ENCODE measurements at places on chromosomes 2 and 18.
A peak's percentile ranks its signal among the peaks of the same experiment; 100 is the strongest.

- no peaks in the 10 kb centered on the region for H3K27me3 ChIP-seq
Observed at GRCh38 chr18:42425025-42425424, 470.0 kb downstream of the PIK3C3 start.

DNA sequence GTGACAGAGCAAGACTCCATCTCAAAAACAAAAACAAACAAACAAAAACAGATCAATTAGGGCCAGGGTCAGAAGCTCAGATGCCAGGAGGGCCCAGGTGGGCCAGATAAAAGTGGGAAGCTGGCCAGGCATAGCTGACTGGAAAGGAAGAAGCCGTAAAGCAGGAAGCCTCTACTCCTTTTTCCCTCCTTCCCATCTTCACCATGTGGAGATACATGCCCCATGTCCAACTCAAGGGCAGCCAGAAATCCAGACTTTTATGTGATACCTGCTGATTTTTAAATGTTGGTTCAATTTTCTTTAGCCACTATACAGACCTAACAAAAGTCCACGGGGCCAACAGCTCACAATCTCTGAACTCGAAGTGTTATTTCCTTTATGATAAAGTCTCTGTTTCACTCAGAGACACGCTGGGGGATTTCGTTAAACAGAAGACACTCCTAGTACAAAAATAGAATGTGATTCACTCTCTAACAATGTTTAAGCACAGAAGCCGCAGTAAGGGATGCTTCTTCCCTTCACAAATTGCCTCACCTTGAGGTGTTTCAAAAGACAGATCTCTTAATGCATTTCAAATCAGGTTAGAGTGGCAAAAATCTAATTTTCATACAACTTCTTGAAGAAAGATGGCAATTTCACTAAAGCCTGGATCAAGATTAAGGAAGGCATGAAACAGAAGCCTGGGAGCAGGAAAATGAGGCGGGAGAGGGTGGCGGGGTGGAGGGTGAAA, 14.0 kb downstream of the TMEM247 start:
- peaks cover 26% of the 10 kb centered on the region for H3K27me3 ChIP-seq
- no peaks in the 10 kb centered on the region for H3K36me3 ChIP-seq
- no peak for DNase-seq
- H3K27ac ChIP-seq: no peak overlapping the region
- no peak overlapping the region for H3K4me3 ChIP-seq
- H3K4me1 ChIP-seq: peaks cover 3% of the 10 kb centered on the region

GRCh38 chr18:61749031-61749430, 143.8 kb downstream of the RNF152 start:
- H3K27ac ChIP-seq: no peak overlapping the region
- H3K4me1 ChIP-seq: peaks cover 9% of the 10 kb centered on the region
- no peaks in the 10 kb centered on the region for H3K27me3 ChIP-seq
- no peak for DNase-seq
- no peaks in the 10 kb centered on the region for H3K36me3 ChIP-seq

- H3K4me1 ChIP-seq: peaks cover 3% of the 10 kb centered on the region
- no peaks in the 10 kb centered on the region for H3K27me3 ChIP-seq
- no peak overlapping the region for H3K27ac ChIP-seq
Observed at GRCh38 chr2:121748202-121748601, 7.2 kb upstream of the TSN start.

DNA sequence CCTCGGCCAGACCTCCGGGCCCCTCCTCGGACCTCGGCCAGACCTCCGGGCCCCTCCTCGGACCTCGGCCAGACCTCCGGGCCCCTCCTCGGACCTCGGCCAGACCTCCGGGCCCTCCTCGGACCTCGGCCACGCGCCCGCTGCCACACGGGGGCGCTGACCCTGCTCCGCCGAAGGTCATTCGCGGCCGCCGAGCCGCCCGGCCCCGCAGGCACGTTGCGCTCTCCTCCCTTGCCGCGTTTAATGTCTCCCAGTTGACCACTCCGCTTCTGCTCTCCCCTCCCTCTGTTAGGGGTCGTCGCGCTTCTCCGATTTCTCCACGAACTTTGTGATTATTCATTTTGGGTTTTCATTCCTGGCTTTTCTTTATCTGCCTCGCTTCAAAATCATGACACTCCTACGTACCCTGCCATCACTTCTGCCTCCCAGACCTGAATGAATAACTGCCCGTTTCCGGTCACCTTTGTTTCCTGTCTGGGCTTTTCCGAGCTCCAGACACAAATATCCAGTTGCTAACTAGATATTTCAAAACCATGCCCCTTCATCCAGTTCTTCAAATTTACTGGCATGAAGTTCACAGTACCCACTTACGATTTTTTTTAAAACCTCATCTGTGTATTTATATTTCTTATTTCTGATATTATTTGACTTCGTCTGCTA, 14.8 kb upstream of the COLEC12 start:
- no peak overlapping the region for H3K4me3 ChIP-seq
- H3K4me1 ChIP-seq: peaks cover 8% of the 10 kb centered on the region
- no peaks in the 10 kb centered on the region for H3K36me3 ChIP-seq
- no peak overlapping the region for H3K27ac ChIP-seq

- H3K27me3 ChIP-seq: no peaks in the 10 kb centered on the region
- no peaks in the 10 kb centered on the region for H3K36me3 ChIP-seq
- H3K27ac ChIP-seq: no peak overlapping the region
- no peaks in the 10 kb centered on the region for H3K4me1 ChIP-seq
- DNase-seq: no peak
- H3K4me3 ChIP-seq: no peak overlapping the region
Observed at GRCh38 chr2:46970334-46971288, 55.0 kb upstream of the MCFD2 start.

DNA sequence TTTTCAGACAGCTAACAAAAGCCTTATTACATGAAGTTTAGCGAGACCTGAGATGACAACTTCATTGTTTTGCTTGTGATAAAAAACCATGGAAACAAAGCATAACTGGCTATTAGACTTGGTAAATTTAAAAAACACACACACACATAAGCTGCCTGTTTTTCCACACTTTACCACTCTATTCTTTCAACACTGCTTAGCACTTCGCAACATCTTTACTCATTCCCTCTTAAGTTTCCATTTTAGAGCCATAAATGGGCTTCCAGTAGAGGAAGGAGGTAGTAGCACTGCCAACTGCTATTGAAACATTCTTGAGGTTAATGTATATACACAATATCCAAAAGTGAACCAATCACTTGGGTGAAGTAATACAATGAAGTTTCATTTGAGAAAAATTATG, 54.1 kb downstream of the BAZ2B start:
- no peak overlapping the region for H3K4me3 ChIP-seq
- peaks cover 3% of the 10 kb centered on the region for H3K36me3 ChIP-seq
- no peaks in the 10 kb centered on the region for H3K27me3 ChIP-seq

- no peak overlapping the region for H3K27ac ChIP-seq
- H3K4me1 ChIP-seq: peaks cover 14% of the 10 kb centered on the region
- H3K27me3 ChIP-seq: no peaks in the 10 kb centered on the region
- no peak overlapping the region for H3K4me3 ChIP-seq
- peak; percentile 39 for DNase-seq
Observed at GRCh38 chr2:2010251-2010650, 265.9 kb upstream of the PXDN start.

DNA sequence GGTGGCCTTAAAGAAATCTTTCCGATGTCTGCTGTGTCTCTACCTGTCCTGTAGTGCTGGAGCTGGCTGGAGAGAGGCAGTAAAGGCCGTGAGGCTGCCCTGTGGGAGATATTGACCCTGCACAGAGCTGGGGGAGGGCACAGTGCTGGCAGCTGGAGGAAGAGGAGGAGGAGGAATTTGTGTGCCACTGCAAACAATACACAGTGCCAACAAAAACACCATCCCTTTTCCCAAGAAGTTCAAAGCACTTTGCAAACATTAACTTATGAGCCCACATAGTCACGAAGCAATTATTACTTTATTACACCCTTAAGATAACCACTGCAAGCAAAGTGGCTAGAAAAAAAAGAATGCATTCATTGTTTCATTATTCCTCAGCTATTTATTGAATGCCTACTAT, 45.0 kb upstream of the CYTIP start:
- DNase-seq: peak; percentile 45
- peaks cover 9% of the 10 kb centered on the region for H3K4me1 ChIP-seq
- H3K27ac ChIP-seq: no peak overlapping the region
- no peak overlapping the region for H3K4me3 ChIP-seq
- H3K36me3 ChIP-seq: no peaks in the 10 kb centered on the region
- H3K27me3 ChIP-seq: no peaks in the 10 kb centered on the region

DNA sequence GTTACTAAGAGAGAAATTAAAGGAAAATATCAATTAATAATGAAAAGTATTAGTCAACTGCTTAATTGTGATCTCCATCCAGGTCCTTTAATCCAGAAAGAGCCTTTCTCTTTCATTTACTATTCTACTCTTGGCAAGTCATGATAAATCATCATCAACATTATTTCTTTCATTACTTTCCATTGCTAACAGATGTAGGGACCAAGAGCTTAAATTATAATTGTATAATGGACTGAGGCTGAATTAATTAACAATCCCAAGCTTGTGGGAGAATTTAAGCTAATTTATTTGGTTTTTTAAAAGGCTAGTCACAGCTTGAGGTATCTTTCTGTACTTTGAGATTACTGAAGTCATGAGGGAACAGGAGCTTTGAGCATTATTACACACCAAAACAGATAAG, 223.9 kb downstream of the ERBB4 start:
- H3K27ac ChIP-seq: no peak overlapping the region
- H3K27me3 ChIP-seq: no peaks in the 10 kb centered on the region
- no peak overlapping the region for H3K4me3 ChIP-seq
- H3K36me3 ChIP-seq: no peaks in the 10 kb centered on the region

- H3K36me3 ChIP-seq: no peaks in the 10 kb centered on the region
- H3K27ac ChIP-seq: no peak overlapping the region
- no peaks in the 10 kb centered on the region for H3K27me3 ChIP-seq
Observed at GRCh38 chr2:240322231-240322955, 113.1 kb upstream of the GPC1 start.

- H3K36me3 ChIP-seq: peaks cover 23% of the 10 kb centered on the region
- DNase-seq: no peak
- no peaks in the 10 kb centered on the region for H3K4me1 ChIP-seq
- H3K27me3 ChIP-seq: no peaks in the 10 kb centered on the region
- no peak overlapping the region for H3K4me3 ChIP-seq
- H3K27ac ChIP-seq: no peak overlapping the region
Observed at GRCh38 chr2:153551698-153552097, 73.1 kb upstream of the RPRM start.

- no peak overlapping the region for H3K27ac ChIP-seq
- no peak for DNase-seq
- H3K27me3 ChIP-seq: no peaks in the 10 kb centered on the region
- peaks cover 14% of the 10 kb centered on the region for H3K36me3 ChIP-seq
- H3K4me1 ChIP-seq: no peaks in the 10 kb centered on the region
Observed at GRCh38 chr18:3784949-3785348, 335.0 kb downstream of the TGIF1 start.

DNA sequence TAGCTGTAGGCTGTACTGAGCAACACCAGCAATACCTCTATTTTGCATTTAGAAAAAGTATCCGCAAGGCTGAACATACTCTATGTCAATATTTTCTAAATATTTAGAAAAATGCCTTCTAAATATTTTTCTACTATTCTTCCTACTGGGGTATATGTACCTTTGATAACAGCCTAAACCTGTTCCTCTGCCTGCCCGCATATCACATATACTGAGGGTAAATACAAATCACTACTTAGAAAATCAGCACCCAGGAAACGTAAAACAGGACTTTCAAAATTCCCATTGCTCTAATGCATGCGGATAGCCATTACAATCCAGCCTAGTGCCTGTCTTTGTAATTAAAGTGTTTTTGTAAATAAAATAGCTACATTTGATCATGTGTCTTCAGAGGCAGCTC, 56.1 kb downstream of the NCKAP5 start:
- no peaks in the 10 kb centered on the region for H3K36me3 ChIP-seq
- H3K27me3 ChIP-seq: peaks cover 10% of the 10 kb centered on the region
- H3K27ac ChIP-seq: no peak overlapping the region
- no peak overlapping the region for H3K4me3 ChIP-seq
- no peak for DNase-seq

- no peaks in the 10 kb centered on the region for H3K27me3 ChIP-seq
- no peak for DNase-seq
- peaks cover 9% of the 10 kb centered on the region for H3K4me1 ChIP-seq
- H3K27ac ChIP-seq: no peak overlapping the region
Observed at GRCh38 chr2:32719933-32720716, 92.3 kb downstream of the TTC27 start.

DNA sequence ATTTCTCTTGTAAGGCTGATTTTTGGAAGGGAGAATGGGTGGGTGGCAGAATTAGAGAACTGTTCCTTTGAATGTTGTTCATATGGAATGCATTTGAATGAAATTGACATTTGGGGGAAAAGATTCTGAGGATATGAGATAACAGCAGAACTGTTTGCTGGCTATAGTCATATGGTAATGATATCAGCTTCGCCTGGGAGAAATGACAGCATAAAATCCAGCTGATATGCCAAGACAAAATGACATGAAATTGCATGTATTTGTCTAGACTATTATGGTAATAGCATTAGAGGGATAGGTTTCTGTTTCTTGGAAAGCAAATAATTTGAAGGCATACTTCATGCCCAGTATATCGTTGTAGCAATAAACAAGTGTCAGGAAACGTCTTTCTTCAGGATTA, 150.8 kb upstream of the SPATS2L start:
- no peaks in the 10 kb centered on the region for H3K27me3 ChIP-seq
- H3K27ac ChIP-seq: no peak overlapping the region
- H3K4me1 ChIP-seq: peaks cover 3% of the 10 kb centered on the region
- no peaks in the 10 kb centered on the region for H3K36me3 ChIP-seq
- no peak for DNase-seq

DNA sequence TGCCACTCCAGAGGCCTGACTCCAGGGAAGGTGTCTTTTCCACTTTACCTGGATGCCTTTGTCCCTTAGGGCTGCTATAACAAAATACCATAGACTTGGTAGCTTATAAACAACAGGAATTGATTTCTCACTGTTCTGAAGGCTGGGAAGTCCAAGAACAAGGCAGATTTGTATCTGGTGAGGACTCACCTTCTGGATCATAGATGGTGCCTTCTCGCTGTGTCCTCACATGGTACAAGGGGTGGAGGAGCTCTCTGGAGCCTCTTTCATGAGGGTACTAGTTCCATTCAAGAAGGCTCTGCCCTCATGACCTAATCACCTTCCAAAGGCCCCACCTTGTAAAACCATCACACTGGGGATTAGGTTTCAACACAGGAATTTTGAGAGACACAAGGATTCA, 52.1 kb downstream of the SLC4A3 start:
- no peak overlapping the region for H3K4me3 ChIP-seq
- H3K36me3 ChIP-seq: no peaks in the 10 kb centered on the region
- DNase-seq: no peak
- H3K27ac ChIP-seq: no peak overlapping the region

DNA sequence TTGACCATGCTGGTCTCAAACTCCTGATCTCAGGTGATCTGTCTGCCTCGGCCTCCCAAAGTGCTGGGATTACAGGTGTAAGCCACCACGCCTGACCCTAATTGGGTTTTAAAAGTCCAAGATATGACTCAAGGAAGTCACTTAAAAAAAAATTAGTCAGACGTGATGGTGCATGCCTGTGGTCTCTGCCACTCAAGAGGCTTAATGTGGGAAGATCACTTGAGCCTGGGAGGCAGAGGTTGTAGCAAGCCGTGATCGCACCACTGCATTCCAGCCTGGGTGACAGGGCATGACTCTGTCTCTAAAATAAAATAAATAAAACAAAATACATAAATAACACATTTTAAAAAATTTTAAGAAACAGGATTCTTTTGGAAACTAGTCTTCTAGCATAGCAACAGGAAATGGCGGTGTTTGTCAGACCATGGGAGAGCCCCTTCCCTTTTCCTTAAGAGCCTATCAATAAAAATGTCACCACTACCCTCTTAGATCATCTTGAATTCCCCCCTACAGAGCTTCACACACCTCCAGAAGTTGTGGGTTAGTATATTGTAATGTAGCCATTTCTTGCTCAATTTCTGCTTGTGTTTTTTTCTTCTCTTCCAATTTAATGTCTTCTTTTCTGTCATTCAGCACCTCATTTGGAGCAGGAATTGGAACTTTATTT, 20.1 kb downstream of the SFT2D3 start:
- no peak overlapping the region for H3K27ac ChIP-seq
- no peak overlapping the region for H3K4me3 ChIP-seq
- H3K4me1 ChIP-seq: no peaks in the 10 kb centered on the region
- DNase-seq: no peak
- H3K27me3 ChIP-seq: no peaks in the 10 kb centered on the region
- peaks cover 84% of the 10 kb centered on the region for H3K36me3 ChIP-seq
